Cardiac muscle cell (in vitro differentiated cells and primary cell): ENCODE measurements at places on chromosomes 5 and 9.

DNA sequence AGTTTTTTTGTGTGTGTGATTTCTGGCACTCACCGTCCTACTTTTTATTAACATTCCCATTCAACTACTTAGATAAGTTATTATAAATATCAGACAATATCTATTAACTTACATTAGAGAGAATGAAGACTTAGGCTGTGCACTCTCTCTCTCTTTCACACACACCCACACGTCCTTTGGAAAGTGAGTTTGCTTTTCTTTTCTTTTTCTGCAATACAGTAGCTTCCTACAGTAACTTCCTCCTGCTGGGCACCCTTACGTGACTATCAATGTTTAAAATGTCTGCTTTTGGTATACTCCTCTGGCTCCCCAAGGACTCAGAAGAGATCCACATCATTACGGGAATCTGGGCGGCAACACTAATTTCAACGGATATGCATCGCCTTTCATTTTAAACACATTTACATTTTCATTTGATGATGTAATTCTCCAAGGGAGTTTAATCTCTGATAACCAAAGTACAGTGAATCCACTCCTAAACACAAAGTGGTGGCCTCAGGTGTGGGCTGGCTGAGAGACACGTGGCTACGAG lies 179.5 kb downstream of the MAPKAP1 start:
- no peak for DNase-seq

DNA sequence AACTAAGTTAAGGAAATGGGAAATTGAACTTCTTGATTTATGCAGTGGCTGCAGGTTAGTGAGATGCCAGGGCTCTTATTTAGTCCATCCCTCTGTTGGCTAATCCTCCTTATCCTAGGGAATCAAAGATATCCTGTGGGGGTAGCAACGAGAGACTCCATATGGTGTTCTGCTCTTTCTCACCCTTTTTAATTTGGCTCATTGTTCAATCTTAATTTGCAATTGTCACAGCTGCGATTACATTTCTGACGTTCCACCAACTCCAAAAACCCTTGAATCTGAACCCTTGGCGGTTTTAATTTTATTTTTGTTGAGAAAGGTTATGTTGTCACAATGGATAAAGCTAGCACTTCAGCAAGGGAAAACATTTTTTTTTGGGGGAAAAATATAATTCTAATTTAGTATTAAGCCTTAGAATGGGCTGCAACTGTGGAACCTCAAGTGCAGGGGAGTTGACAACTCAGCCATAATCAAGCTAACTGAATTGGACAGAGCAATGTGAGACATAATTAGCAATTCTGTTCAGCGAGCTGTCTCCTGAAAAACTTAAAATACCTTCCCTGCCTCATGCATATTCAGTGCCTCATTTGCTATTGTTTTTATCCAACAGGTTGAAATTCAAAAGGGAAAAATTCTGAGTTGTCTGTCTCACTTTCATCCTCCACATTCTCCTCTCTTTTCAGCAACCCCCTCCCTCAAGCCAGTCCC lies 91.3 kb downstream of the MAT2B start:
- no peak for DNase-seq

- no peak for DNase-seq
These were observed 659.8 kb upstream of the MEF2C start for GRCh38 chr5:89542736-89543135.

DNA sequence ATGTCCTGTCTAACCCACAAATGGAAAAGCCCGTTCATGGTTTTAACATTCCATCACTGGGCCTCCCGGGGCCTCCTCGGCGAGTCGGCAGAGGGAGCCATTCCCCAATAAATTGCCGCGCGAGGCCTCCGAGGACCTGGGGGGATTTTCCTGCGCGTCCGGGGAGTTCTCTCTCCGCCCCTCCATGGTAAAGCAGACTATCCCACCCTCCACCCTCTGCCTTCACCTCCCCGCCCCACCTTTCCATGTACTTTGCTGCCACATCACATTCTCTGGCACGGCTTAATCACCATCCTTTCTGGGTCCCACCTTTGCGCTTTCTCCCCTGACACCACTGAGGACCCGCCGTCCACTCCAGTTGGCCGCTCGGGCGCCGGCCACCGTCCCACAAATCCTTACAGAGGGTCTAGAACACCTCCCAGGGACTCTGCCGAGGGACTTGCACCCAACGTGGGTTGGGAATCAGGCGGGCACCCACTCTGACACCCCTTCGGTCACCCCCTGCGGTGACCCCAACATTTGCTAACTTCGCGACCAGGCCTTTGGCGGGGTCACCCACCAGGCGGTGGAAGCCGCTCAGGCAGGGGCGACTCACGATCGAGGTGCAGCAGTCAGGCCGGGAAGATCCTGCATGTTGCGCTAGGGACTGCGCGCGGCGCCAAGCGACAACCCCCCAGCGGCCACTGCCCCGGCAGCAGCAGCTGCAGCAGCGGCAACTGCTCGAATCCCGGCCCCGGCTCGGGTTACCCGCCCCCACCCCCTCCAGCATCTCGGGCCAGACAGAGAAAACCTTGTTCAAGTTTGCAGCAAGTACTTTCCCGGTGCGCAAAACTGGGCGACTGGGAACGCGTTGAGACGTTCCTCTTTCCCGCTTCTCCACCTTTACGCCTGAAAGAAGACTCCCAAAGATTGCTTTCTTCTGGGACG lies at the start of gene MEGF10:
MEGF10 (plus strand) TSS at position 778 of the 927 bp plus-strand sequence. CDS start 40,513 bp downstream, outside the sequence.
- DNase-seq = peak; percentile 66

DNA sequence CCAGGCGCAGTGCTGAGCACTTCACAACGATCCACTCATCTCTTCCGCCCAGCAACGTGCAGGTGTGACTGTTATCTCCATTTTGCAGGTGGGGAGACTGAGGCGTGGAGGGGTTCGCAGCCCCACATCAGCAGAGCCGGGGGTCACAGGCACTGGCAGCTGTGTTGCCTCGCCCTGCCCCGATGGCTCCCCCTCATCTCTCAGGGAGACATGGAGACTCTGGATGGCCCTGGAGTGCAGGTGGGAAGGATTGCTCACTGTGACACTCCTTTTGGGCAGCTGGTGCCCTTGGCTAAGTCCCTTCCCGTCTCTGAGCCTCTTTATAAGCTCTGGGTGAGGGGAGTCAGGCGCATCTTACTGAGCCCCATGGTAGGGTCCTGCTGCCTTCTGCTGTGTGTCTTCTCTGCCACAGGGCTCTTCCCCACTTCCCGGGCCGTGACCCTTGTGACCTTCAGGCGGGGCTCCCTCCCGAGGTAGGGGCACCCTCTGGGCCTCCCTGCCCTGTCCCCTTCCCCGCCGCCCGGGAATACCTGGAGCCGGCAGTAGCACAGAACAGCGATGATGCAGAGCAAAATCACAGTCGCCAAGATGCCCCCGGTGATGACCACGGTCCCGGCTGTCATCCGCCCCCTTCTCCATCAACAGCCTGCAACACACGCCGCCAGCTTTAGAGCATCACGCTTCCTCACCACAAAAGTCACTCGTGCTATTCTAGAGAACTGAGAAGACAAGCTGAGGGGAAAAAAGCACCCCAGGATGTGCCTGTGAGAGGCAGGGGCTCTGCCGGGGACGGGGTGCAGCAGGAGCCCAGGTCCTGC lies 29.4 kb downstream of the FAM163B start:
- no peak for DNase-seq

DNA sequence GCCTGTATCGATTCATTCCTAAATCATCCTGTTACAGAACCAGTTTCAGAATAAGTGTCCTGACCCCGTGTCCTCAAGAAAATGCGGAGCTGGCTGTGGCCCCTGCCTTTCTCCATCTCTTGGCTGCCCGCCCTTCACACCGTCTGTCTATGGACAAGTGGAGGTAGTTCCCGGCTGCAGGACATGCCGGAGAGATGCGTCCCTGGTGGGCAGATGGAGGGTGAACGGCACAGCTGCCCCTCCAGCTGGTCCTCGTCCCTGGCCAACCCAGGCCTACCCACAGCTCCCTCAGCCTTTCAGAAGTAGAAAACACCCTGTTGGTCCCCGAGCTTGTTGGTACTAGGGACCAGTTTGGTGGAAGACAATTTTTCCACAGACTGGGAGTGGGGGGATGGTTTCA lies 14.8 kb upstream of the EXOC3 start:
- no peak for DNase-seq

DNA sequence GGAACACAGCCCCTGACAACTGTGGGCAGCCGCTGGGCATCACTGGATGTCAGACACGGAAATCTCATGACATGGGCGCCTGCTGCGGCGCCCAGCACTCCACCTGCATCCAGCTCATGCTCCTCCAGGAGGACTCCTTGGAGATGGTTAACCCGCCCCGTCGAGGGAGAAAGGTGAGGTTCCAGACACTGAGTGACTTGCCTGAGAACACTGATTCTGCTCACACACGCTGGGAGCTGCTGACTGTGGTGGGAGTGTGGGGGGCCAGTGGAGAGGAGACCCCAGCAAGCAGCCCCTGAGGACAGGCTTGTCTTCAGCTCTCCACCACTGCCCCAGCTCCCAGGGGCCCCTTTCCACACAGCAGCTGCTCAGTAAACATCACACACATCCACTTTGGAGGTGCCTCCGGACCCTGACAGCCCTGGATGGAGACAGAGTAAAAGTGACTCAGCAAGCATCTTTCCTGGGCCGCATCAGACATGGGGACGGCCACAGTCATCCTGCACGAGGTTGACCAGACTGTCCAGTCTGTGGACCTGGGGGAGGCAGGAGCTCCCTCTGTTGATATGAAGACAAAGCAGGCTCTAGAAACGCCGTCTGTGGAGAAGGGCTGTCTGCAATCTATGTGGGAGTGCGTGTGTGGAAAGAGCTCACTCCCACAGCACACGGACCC lies 283.7 kb upstream of the IRX4 start:
- DNase-seq = no peak

DNA sequence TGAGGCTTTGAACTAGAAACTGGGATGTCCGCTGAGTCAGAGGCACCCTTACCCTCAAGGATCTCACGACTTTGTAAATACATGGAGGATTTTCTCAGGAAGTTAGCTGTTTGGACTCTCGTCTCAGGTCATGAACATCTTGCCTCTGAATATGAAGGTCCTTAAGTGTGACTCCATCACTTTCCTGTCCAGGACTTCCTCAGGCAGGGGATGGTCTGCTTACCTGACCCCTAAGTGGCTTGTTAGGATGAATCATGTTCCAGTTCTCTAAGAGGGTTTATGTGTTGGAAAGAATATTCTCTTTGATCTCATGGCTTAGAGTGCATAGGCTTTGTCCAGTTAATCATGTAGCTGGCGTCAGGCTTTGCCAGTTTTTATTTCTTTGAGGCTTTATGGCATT lies 511.7 kb upstream of the KLF4 start:
- no peak for DNase-seq

GRCh38 chr5:122501089-122501435 lies 189.0 kb downstream of the SNCAIP start:
- peak; percentile 63 for DNase-seq

GRCh38 chr9:88691811-88692210 lies 156.8 kb downstream of the NXNL2 start:
- no peak for DNase-seq

DNA sequence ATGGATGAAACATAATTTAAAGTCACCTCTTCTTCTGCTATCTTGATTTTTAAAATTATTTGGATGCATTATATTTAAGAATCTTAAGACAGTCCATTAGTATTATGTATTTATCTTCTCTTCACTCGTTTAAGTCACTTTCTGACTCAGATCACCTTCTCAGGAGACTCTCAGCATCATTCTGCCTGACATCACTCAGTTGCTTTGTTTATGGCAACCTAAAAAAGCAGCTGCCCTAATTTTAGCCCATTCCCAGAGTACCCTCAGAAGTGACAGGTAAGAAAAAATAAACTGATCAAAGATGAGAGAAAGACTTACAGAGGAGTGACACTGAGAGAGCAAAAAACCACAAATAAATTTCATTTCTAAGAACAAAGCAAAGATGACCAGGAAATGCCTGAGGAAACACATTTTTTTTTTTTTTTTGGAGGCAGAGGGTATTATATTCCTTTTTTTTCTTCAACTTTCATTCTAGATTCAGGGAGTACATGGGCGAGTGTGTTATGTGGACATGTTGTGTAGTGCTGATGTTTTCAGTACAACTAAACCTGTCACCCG lies 140.5 kb downstream of the MUSK start:
- no peak for DNase-seq

GRCh38 chr9:35341585-35341984 lies 148.3 kb upstream of the RUSC2 start:
- peak; percentile 49 for DNase-seq

DNA sequence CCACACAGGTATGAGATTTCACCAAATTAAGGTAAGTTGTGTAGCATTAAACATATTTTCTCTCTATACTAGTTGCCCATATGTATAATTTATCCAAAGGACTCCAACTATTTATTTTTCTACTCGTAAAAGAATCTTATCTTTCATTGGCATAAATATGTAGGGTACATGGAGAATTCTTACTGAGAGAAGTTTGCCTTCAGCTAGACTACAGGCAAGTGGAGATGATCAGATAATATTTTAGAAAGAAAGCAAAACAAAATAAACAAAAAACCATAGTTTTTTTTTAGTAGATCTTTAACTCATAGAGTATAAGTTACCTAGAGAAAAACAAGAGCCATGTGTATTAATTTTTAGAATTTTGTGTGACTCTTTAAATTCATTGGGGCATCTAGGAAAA lies 743.1 kb upstream of the ARRDC3 start:
- no peak for DNase-seq
